NCI-H460 (cell line): ENCODE measurements at places on chromosomes 6 and 20.

GRCh38 chr6:144062786-144063185 is 32.6 kb downstream of the SF3B5 start:
- no peak for DNase-seq

DNA sequence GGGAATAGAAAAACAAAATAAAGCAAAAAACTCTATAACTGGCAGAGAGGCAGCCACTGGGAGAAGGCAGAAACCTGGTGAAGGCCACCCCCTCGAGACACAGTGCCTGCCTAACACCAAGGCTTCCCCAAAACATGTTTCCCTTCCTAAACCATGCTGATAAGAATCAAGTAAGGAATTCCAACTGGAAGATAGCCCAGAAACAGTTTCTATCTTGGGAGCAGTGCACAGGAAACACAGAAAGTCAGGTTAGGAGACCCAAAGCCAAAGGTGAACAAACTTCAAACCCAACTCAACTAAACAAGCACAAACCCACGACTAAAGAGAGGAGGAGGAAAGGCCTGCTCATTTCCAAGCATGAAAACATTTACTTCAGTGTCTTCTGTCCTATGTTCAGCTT is 433.7 kb upstream of the RGS17 start:
- no peak for DNase-seq

DNA sequence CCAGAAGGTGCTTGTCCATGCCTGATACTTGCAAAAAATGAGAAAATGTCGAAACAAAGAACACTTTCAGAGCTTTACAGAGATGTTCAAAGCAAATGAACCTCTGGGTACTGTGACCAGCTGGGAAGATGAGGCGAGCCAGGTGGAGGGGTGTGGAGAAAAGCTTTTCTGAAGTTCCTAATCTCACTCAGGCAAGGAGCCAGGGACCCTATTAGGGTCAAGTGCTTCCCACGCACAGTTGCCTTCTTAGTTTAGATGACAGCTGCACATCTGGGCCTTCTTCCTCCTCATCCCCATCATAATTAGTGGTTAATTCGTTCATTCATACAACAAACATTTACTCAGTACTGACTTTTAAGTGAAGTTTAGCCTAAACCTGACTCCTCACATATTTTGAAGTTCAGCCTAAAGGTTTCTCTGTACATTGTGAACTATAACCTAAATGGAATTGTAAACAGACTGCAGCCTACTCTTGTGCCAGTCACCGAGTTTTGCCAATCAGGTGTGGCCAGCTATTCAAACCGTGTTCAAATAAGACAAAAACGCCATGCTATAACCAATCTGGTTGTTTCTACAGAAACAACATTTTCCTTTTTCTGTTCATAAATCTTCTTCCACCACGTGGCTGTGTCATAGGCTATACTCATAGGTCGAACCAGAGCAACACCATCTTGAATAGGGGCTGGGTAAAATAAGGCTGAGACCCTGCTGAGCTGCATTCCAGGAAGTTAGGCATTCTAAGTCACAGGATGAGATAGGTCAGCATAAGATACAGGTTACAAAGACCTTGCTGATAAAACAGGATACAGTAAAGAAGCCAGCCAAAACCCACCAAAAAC is 19.3 kb upstream of the AHCY start:
- DNase-seq = no peak

GRCh38 chr6:35272005-35272404 is 12.5 kb downstream of the ZNF76 start:
- no peak for DNase-seq

DNA sequence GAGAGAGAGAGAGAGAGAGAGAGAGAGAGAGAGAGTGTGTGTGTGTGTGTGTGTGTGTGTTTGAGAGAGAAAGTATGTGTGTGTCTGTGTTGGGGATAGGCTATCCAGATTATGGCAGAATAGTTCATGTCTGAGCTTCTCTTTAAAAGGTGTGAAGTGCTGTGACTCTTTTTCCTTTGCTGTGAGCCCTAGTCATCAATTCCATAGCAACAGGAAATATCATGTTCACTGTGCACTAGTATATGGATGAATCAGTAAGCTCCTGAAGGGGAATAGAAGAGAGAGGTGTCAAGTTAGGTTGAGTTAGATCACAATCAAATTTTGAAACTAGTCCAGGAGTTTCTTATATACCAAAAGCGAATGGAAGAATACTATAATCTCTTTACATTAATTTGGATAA is 318.7 kb downstream of the RFPL4B start:
- no peak for DNase-seq

DNA sequence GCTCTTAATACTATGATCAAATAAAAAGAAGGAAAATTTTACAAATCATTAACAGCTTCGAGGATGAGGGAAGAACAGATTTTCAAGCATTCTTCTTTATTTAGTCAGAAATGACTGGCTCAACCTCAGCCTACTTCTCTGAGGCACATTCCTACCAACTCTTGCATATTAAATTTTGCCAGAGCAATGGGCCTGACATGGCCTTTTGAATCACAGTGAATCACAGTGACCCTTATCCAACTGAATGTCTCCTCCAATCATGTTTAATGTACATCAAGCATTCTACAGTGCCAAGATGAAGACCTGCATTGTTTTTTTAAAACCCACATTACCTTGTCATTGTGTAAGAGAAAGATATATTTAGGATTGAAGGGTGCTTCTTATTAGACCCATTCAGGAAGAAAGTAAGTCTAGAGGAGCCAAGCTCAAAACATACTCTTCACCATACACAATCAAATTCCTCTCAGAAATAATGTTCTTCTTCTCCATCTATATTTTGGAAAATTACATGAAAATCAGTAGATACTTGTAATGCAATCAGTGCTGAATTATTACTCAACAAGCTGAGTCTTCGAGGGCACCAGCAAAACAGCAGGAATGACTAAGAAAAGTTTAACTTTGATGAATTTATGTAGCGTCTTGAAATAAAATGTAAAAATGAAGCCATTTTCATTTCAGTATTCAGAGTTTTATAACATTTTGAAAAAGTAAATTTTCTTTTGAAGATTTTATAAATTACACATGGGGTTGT is 44.1 kb upstream of the MOXD1 start:
- DNase-seq = no peak

DNA sequence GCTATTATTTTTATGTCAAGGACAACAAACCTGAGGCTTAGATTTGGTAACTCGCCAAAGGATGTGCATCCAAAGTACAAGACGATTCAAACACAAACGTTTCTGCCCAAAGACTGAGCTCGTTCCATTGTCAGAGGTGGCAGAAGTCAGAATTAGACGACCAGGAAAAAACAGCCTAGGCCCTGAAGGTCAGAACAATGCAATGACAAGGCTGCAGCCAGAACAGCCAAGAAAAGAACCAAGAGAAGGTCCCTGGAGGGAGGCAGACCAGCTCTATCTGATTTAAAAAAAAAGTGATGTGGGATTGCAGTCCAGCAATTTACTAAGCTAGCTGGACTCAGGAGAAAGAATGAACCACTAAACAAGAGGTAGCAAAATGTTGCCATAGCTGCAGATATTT is 54.2 kb downstream of the NCOA7 start:
- no peak for DNase-seq

- DNase-seq = no peak
Observed at GRCh38 chr6:80425089-80425823, 318.8 kb downstream of the BCKDHB start.

DNA sequence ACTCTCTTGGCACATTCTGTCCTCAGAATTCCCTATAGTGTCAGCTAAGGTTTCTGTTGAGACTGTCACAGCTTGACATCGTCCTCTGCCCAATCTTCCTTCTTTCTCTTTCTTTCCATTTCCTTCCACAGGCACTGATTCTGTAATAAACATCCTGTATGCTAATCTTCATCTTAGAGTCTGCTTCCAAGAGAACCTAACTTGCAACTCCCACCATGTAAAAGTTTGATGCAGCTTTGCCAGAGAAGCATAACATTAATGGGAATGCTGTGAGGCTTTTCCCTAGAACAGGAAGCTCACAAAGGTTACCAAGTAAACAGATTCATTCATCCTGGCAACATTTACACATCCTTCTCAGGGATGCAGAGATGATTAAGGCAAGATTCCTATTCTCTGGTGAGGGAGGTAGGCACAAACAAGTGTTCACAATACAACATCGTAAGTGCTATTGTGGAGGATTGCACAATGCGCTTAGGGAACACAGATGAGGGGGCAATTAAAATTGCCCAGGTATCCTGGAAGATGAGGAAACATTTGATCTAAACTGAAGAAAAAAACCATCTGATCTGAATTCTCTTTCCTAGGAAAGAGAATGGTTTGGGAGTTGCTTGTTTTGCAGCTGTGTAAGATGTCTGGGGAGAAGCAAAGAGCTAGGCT is 74.7 kb downstream of the GRM1 start:
- DNase-seq = no peak

- DNase-seq = no peak
Observed at GRCh38 chr6:150065083-150065482, 3.8 kb downstream of the ULBP3 start.

DNA sequence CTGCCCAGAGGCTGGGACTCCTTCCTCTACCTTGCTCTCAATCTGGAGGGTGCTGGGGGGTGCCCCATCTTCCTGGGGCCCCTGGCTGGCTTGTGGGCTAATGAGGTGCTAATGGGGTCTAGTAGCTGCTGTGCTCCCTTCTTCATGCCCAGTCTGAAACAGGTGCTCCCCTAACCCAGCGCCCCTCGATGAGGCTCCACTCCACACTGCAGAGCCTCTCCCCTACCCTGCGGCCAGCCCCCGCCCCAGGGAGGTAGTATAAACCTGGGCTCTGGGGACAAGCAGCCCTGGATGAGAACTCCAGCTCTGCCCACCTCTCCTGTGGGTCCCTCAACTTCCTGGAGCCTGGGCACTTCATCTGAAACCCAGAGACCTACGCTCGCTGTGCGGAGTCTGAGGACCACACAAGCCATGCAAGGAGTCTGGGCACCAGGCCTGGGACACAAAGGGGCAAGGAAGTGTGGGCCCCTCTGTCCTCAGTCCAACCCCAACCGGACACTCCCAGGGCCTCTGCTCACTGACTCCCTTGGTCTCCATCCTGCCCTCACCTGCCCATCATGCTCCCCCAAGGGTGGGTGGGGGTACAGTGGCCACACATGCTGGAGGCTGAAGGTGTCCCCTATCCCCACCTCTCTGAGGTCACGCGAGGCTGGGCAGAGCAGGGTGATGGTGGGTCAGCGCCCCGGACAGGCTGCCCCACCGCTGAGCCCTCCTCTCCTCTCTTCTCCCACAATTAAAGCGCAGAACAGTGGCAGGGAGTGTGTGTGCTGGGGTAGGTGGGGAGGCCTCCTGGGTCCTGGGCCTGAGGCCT is 6.1 kb downstream of the RPL10A start:
- DNase-seq = no peak

DNA sequence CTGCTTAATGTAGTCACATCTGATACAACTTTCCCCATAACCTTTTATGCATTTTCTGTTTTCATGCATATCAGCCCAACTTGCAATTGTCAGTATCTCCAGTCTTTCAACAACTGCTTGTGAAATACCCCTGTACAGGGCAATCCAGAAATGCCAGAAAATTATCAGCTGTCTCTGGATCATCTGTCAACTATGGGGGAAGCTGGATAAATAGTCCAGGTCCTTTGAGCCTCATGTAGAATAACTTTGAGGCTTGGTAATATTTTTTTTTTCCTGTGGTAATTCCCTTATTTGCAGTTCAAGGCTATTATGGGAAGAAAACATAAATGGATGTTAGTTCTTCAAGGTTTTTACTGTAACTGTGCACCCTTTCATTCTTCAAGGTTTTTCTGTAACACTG is 6.2 kb downstream of the DEFB125 start:
- no peak for DNase-seq

- no peak for DNase-seq
Observed at GRCh38 chr20:7596541-7596940, 343.7 kb downstream of the HAO1 start.

DNA sequence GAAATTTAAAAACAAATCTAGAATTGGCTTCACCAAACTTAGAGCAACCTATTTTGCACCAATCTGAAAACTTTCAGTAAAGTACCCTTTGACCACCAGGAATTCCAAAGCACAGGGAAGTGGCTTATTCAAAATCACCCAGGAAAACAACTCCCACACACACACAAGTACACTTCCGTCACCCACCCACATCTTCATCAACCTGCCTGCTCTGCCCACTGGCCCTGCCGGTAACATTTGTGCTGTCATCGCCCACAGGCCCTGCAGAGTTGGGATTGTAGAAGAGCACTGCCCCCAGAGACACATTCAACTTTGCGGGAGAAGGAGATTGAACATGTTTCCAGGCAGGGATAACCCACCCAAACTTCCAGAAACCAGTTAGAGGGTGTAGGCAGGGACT is 19.3 kb upstream of the SCML4 start:
- DNase-seq = no peak

GRCh38 chr20:50450881-50451752 is 59.1 kb upstream of the PTPN1 start:
- DNase-seq = no peak

DNA sequence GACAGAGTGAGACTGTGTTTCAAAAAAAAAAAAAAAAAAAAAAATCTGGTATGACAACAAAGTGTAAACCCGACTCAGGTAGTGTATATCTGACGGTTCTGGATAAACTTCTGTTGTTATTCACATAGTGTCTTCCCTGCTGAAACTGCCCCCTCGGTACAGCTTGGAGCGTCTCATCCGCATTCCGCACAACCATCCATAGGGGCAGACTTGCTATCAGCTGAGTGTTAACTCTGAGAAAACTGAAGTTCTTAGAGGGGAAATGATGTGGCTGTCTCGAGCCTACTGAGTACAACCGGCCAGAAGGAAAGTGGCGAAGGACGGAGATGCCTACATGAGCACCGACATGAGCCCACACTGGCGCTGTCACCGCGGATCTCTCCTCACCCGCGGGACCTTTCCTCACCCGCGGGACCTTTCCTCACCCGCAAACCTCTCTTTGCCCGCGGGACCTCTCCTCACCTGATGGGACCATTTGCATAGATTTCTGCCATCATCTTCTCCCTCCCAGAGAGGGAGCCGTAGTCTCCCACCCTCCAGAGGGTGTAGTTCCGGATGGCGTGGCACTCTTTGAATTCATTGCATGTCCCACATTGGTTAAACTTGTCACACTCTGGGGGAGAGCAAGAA is 9.8 kb downstream of the CTSZ start:
- DNase-seq = no peak

DNA sequence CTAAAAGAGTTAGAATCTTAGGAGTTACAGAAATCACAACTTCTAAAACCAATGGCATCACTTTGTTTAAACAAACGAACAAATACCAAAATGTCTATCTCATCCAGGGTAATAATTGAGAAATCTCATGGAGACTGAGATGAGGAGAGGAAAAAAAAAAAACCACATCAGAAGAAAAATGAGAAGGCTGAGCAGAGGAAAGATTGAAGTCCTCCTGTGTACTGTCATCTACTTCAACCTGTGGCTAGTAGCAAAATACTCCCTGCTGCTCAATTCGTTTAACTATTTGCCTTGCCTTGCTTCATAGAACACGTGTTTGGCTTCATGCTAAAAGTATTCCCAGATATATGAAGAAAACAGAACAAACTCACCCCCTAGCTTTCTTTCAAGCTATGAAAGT is 143.7 kb downstream of the PDE10A start:
- no peak for DNase-seq

DNA sequence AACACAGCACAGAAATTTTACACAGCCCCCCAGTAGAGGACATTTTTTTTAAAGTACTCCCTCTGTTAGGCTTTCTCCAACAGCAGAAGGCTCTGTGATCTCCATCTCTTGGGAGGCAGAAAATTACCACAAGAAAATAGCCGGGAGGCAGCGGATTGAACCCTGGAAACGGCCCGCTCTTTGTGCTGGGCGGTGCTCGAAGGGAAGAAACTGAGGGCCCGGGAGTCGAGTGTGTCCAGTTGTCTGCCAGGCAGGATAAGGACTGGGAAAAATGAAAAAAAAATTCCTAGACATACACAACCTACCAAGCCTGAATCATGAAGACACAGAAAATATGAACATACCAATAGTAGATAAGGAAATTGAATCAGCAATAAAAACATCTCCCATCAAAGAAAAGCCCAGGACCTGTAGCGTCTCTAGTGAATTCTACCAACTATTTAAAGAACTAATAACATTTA is 31.5 kb downstream of the POM121L2 start:
- DNase-seq = no peak
